ENCODE measurements at places on chromosomes 1 and 21.

GRCh38 chr1:230112131-230112701 lies 45.2 kb downstream of the GALNT2 start:
- DNase-seq, result no peak

DNA sequence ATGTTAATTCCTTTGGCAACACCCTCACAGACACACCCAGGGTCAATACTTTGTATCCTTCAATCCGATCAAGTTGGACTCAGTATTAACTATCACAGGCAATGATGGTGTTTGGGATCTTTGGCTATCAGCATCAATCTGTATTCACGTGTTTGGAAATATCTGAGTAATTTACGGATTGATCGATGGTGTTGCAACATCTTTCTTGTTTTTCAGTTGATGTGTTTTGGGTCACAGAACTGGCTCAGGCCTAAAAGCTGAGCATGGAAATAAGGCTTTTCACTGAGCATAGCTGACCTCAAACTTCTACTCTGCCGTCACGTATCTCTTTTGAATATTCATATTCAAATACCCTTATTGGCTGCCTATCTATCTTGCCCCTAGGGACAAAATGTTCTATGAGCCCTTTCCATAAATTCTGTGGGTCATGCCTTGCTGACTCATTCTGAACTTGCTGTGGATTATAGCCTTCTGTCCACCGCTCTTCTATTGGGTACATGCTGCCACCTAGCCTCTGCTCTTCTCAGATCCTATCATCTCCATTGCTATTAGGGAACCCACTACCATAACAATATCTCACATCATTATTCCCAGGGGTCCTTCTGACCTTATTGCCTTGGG lies 156.0 kb downstream of the PDE4B start:
- DNase-seq, result no peak

DNA sequence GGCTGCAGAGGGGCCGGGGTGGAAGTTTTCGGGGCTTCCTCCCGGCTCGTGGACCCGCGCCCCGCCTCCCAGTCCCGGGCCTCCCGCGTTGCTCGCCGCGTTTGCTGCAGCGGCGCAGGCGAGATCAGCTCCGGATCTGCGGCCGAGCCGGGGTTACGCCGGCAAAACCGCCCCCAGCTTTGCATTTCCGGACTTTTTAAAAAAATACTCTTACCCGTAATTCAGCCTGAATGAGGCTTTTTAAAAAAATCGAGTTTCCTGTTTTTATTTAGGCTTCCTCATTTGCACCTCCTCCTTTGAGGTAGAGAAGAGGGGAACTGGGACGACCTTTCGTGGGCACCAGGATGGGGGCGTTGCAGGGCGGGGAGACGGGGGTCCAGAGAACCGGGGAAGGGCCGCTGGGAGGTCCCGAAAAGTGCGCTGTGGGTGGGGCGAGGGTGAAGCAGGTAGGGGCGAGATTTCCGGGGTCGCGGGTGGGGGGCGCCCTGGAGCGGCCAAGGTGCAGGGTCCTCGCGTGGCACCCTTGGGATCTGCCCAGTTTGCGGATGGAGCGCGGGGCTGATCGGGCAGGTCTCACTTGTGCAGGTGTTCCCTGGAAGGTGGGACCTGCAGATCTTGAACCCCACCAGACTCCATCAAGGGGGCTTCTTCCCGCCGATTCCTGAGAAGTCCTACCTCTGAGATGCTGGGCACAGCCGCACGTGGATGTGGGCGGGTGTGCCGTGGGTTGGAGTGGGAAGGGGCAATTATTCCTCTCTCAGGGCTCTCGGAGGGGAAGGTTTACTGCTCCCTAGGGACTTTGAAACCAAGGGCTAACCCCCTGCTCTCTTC lies 1.1 kb downstream of the PIK3CD start:
- no peak for DNase-seq

DNA sequence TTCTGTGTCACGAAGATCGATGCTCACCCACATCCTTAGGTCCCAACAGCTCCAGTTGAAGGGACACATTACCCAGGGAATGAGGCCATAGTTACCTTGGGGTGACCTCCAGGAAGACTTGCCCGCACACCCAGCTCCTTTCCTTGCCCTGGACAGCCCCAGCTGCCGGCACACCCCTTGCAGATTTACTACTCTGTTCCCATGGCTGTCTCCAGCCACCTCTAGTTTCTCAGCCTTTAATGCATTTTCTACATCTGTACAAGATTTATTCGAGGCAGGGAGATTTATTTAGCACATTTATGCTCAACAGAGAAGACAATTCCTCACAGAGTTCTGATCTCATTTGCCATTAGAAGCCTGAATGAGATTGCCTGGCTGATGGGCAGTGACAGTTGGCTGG lies 36.7 kb downstream of the SYT2 start:
- no peak for DNase-seq

DNA sequence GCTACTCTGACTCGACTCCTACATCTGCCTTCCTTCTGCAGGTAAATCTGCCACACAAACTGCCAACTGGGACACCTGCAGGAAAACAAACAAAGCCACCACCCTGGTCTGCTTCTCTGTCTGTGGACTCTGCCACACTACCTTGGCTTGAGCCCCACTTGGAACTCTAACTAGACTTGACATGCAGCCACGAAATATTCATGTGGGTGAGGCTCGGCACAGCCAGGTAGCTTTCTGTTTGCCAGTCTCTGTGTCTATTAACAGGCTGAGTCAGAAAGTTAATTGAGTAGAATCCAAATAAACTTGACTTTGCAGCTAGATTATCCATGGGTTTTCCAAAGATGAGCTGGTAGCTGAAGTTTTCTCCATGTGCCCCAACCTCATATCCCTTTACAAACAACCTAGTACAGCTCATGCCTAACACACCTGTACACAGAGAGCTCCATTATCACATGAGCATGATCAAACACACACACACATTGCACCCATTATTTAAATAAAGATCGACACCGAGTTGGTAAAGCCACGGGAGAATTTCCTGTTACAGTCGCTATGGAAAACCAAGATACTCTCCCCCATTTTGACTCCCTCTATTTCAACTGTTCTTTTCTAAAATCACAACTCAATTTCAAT lies 808 bp downstream of the C1orf116 start:
- DNase-seq, result no peak

- DNase-seq, result no peak
Observed at GRCh38 chr1:193674292-193674944, 488.0 kb upstream of the B3GALT2 start.

GRCh38 chr1:107843989-107844388 lies 121.0 kb downstream of the VAV3 start:
- DNase-seq, result no peak

- DNase-seq, result peak; percentile 59
Observed at GRCh38 chr1:212244441-212244840, 40.8 kb upstream of the PPP2R5A start.
